ENCODE measurements at places on chromosomes 2 and 18. TPM values are rescaled to one million over a fixed set of nuclear protein-coding genes. Genes with fewer than 3 reads are reported as not detected.

The EFHD1 gene
- total RNA-seq = 211 TPM

The ANKRD30BL gene
- total RNA-seq = not detected

- no peak for DNase-seq
Measured at GRCh38 chr2:192029089-192029488, 165.6 kb downstream of the TMEFF2 start.

DNA sequence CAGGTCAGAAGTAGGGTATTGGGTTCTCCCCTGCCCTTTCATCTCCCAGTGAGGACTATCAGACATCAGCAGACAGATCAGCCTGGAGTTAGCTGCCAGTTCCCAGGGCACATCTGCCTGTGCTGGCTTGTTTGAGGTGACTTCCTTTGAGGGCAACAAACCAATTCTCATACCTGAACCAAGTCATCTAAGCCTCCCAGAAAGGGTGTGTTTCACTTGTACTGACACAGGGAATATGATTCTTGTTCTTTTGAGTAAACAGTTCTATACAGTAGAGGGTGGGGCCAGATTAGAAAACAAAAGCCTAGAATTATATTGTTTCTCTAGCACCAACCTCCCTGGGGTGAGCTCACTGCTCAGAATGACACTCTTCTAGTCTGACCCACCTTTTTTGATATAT, 591.9 kb downstream of the SLC4A3 start:
- DNase-seq = no peak

DNA sequence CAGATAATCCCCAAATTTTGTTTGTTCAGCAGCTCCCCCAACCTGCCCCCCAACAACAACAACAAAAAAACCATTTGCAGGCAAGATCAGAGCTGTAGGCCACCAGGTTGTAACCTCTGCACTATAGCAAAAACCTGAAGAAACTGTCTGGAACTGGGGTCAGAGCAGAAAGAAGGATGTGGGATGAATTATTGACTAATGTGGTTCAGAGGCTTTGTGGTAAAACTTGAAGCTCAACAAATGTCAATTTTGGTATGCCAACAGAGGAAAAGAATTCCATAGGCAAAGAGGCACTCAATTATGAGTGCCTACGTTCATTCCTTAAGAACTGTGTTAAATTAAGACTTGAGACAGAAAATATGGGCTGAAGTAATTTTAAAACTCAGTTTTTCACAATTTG, 255.1 kb downstream of the STK39 start:
- no peak for DNase-seq

Measured in thoracic aorta (tissue), 2 donors.